Right ventricle myocardium superior (tissue), 1 donor: ENCODE measurements at places on chromosomes 7 and 10. TPM values are rescaled to one million over a fixed set of nuclear protein-coding genes. Genes with fewer than 3 reads are reported as not detected.

GRCh38 chr7:39720586-39720985 lies 97.2 kb downstream of the RALA start:
- no peak for DNase-seq

GRCh38 chr10:130127364-130128061 lies 8.7 kb upstream of the GLRX3 start:
- peak; percentile 51 for DNase-seq

DNA sequence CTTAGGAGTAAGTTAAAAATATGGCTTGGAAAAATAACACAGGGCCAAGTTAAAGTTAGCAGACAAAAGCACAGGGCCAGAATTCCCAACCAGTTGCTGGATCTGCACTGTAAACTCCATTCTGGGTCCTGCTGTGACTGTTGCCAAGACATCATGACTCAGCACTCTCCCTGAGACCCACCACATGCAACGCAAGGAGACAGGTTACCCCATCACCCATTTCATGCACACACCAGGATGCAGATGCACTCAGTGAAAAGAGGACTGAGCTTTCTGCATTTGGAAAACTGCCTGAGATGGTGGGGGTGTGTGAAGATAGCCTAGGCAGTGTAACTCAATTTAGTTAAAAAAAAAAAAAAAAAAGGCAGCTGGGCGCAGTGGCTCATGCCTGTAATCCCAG lies 97.6 kb upstream of the ZNF438 start:
- no peak for DNase-seq

GRCh38 chr7:138245682-138246081 lies 169.4 kb downstream of the AKR1D1 start:
- DNase-seq, result no peak

DNA sequence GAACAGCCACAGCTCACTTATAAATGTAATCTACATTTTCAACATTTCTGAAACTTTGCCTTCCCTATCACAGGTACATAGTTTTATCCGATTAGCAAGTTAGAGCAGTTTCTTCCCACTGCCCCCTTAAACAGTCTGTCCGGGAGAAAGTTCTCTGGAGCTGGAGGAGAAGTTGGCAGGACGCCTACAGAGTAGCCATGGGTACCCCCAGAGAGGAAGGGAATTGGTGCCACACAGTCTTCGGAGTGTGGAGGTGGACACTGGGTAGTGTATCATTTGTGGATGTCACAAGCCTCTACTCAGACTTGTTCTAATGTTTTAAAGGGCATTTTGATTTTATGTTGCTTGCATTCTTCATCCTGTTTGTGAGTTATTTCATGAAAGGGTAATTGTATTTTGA lies 39.0 kb downstream of the TAF3 start:
- no peak for DNase-seq

DNA sequence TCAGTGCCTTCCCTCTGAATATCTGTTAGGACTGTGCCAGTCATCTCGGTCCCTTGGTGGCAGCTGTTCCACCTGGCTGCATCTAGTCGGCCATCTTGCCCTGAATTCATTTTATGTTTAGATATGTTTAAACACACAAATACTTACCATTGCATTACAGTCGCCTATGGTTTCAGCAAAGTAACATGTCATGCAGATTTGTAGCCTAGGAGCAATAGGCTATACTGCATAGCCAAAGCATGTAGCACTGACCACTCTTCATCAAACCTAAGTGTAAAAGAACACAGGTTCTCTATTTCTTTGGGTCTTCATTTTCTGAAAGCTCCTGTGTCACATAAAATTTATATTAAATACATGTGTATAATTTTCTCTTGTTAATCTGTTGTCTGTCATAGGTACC lies 118.9 kb upstream of the THSD7A start:
- DNase-seq, result no peak

DNA sequence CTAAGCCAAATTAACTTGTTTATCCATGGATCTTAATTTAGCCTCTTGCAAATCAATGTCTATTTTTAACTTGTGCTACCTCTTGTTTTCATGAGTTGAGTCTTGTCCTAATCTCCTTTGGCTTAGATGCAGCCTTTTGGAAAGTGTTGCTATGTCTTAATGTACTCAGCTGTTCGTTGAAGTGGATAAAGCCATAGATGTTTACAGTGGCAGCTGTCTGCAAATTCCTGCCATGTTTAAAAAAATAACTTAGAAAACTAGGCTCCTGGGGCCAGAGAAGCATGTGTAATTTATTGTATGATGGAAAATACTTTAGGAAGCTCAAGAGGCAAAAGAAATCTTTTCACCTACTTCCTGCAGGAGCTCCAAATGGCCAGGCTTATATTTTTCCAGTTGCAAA lies 253.1 kb upstream of the RHOBTB1 start:
- no peak for DNase-seq

DNA sequence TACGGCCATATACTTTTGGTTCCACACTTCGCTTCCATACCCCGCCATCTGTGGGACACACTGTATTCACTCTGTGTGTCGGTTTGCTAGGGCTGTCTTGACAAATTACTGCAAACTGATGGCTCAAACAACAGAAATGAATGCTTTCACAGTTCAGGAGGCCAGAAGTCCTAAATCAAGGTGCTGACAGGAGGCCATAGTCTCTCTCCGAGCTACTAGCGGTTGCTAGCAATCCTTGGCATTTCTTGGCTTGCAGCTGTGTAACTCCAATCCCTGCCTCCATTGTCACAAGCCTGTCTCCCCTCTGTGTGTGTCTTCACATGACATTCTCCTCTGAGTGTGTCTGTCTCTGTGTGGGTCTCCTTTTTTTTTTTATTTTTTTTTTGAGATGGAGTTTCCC lies 28.9 kb upstream of the BMPR1A start:
- no peak for DNase-seq

DNA sequence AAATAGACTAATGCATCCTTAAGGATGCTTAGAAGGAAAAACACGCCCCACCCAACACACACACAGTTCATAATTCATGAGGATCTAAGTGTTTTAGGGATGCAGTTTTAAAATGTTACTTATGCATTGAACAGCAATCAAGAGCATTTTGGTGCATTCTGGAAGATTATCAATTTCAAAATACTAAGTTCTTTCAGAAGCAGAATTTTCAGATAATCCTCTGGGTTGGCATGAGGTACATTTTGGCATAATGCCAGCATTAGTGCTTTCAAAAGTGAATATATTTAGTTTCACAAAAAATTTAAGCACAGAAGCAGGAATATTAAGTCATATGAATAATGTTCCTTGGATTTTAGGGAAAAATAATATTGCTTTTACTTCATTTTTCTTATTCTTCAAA lies 937.1 kb downstream of the REEP3 start:
- DNase-seq, result no peak

GRCh38 chr10:74642901-74643595 lies 183.4 kb upstream of the KAT6B start:
- DNase-seq, result no peak

- no peak for DNase-seq
These were observed 12.1 kb upstream of the MAGI2 start for GRCh38 chr7:79465551-79465950.

DNA sequence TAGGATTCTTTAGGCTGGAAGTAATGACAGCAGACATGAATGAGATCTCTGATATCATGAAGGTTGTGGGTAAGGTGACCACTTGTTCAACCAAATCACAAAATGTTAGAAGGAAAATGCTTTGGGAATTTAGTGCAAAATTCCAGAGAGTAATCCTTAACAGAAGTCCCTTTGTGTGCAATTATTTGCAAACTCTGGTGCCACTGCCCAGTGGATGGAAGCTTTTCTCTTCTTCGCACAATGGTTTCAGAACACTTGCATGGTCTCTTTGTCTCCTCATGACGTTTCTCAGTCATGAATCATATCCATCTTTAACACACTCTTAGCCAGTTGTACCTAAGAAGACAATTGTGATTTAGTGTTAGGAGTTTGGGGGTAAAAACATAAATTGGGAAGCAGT lies 570.4 kb upstream of the ANKRD30A start:
- DNase-seq, result no peak

GRCh38 chr10:87657371-87657770 lies 2.3 kb upstream of the PAPSS2 start:
- no peak for DNase-seq

DNA sequence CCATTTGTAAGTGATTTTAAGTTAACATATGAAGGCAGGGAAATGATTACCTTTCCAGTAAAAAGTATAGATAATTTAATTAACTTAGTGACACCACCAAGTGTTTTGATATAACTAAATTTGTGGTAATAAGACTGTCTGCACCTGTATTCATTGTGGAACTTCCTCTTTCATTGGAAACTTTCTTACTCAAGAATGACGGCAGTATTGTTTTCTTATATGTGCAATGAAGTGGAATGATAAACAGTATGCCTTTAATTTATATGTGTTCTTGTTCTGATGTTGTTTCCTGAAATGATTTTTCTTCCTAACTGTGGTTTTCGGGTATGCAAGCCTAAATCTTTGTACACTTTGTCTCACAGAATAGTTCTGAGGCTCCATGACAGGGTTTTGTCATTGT lies 46.4 kb downstream of the CASD1 start:
- no peak for DNase-seq

DNA sequence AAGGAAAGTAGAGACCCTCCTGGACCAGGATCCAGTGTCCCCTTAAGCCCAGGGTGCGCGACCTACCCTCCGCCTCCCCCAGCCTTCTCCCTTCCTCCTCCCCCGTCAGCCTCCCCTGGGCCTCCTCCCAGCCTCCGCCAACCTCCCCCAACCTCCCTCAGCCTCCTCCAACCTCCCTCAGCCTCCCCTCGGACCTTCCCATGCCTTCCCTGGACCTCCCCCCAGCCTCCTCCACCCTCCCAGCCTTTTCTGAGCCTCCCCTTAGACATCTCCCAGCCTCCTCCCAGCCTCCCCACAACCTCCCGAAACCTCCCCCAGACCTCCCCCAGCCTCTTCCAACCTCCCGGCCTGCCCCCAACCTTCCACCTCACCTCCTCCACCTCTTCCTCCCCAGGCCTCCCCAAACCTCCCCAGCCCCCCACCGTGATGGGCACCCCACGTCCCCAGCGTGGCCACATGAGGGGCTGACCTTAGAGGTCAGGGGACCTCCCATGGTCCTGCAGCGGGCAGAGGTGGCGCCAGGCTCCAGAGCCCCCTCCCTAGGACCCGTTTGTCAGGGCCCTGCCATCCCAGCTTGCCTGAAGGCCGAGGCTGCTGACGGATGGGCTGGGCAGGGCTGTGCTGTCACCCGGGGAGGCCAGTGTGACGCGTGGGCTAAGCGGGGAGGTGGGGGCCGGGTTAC lies 18.8 kb downstream of the FAM20C start:
- no peak for DNase-seq

DNA sequence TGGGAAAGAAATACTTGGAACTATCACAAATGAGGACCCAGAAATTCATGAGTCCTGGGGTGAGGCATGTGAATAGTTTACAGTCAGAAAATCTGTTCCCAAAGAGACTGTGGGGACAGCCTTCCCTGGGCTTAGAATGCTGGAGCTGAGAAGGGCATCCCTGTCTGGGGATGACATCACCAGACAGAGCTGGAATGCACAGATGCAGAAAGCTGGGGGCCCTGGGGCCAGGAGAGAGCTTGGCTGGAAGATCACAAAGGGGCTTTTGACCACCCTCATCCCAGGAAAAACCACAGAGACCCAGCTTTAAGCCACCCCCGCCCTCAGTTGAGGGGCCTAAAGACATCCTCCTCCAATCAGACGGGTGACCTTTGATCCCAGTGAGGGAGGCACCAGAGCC lies 264.5 kb downstream of the PLXNA4 start:
- no peak for DNase-seq

DNA sequence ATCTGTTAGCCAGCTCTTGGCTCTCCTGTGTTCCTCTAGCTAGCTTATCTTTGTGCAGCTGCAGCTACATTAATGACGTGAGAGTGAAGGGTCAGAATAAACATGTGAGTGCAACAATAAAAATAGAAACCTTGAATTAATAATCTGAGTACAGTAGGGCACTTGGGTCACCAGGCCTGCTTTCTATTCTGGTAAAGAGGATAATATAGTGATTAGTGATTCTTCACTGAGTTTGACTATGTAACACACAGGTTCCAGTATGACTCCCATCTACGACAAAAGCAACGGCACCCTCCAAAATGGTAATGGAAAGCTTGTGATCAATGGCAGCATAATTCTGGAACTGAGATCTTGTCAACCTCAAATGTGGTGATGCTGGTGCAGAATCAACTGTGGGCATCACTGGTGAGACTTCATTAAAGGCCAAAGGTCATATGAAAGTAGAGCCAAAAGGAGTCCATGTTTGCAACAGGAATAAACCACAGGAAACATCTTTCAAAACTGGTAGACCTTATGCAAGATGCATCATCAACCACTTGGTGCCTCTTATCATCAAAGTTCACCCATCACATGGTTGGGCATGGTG lies 77.6 kb downstream of the NRBF2 start:
- DNase-seq, result no peak

GRCh38 chr7:66443946-66444345 lies 184.7 kb upstream of the KCTD7 start:
- DNase-seq, result no peak

GRCh38 chr7:4641091-4641666 lies 40.9 kb upstream of the FOXK1 start:
- DNase-seq, result no peak

DNA sequence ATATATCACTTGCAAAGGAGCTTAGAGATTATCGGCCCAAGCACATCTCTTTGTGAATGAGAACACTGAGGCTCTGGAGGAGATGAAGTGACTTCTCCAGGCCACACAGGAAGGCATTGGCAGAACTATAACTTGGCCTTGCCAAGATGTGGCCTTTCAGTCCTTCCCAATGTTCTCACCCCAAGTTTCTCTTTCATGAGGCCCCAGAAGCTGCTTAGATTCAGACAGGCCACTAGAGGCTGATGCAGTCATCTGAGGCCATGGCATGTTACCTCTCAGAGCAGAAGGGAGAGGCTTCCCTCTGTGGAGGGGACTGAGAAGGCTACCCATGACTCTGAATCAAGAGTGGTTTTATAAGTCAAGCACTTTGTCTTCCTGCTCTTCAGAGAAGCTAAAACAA lies 1003.7 kb downstream of the LRMDA start:
- DNase-seq, result no peak

Gene TMEM178B
- 35.4 TPM for total RNA-seq

Gene KCNH2
- 88.9 TPM for total RNA-seq

Gene JAKMIP3
- total RNA-seq, result 1.5 TPM

Gene HDAC9
- total RNA-seq, result 22.8 TPM

Gene BTBD16
- not detected for total RNA-seq

Gene BCAP29
- 108 TPM for total RNA-seq

Gene ZSWIM8
- 40.3 TPM for total RNA-seq

Gene NPY
- total RNA-seq, result not detected

Gene GRID2IP
- total RNA-seq, result not detected

Gene NME8
- total RNA-seq, result not detected

Gene C10orf95
- not detected for total RNA-seq

Gene ZNF727
- total RNA-seq, result 1.8 TPM
